RKO (cell line): ENCODE measurements at places on chromosomes 12 and 14.
A peak's percentile ranks its signal among the peaks of the same experiment; 100 is the strongest.

DNA sequence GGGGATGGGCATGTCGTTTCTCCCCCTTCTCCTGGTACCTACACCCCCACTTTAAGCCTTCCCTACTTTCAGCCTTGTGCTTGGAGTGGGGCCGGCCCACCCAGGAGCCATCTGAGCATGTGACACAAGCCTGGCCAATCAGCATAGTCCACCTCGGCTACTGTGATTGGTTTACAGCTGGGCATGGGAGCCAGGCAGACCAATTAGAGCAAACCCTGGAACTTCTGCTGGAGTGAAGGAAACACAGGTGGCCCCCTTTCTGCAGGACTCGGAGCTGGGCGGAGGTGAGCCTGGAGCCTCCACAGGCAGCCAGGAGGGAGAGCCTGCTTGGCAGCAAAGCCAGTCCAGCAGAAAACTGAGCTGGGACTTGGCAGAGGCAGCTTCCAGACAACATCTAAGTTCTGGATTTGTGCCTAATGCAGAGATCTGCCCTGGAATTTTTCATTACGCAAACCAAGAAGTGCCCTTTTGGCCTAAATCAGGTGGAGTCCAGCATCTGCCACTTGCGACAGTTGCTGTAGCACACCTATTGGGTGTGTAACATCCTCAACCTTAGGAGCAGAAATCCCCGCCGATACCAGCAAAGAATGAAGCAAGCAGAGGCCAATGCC lies 59.5 kb downstream of the SCARB1 start:
- peak; percentile 11 for DNase-seq

DNA sequence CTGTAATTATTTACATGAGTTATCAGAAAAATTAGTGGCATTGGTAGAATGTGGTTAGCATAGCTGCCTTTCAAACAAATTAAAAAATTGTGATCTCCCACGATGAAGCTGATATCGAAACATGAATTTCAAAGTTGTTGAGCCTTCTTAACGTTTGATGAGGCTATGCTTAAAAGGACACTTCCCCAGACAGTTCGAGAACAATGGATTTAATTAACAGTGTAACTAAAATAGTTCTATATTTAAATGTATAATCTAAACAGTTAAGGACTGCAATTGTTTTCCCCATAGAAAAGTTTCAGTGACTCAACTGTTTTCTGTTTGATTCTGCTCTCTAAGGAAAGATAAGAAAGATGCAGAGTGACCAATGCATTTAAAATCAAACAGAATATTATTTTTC lies 1.6 kb downstream of the CLEC2B start:
- no peak for DNase-seq

DNA sequence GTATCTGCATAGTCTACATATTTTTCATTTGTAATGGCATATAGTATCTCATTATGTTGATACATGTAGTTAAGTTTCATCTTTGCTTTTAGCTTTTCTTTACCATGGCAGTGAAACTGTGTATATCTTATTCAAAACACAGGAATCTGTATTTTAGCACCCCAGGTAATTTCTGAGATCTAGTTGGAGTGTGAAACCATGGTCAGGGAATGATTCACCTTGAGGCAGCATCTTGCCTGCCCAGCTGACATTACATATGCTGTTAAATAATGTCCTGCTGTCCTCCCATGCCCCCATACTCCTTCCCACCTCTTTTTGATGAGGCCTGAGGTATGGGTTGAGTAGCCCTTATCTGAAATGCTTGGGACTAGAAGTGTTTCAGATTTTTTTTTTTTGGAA lies 125.4 kb upstream of the ATF1 start:
- no peak for DNase-seq

- DNase-seq: no peak
Measured at GRCh38 chr12:75361408-75361807, 26.9 kb downstream of the GLIPR1L1 start.

DNA sequence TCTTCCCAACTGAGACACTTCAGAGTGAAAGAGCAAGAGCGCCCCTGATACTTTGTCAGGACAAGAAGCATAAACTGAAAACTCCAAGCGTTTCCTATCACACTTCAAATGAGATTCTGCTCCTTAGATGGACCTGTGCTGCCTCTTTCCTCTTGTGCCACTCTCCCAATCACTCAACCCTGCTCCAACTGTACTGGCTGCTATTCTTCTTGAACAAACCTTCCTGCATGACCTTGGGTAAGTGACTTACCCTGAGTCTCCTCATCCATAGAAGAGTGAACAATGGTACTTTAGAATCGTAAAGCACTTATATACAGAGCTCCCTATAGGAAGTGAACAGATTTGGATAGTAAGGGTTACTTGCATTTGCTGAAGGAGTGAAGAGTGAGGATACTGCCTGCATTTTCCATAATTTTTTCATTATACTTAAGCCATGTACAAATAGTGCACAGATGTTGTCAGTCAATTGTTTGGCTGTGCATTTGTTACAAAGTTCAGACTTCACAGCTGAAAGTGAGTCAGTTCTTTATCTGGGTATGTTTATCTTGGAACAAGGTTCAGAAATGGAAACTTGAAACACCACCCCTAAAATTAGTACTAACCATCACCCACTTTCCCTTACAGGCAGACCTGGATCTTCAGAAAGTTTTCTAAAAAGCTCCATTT lies 10.8 kb downstream of the MTERF2 start:
- no peak for DNase-seq

- no peak for DNase-seq
Measured at GRCh38 chr14:62462988-62463387, 582.3 kb downstream of the KCNH5 start.

DNA sequence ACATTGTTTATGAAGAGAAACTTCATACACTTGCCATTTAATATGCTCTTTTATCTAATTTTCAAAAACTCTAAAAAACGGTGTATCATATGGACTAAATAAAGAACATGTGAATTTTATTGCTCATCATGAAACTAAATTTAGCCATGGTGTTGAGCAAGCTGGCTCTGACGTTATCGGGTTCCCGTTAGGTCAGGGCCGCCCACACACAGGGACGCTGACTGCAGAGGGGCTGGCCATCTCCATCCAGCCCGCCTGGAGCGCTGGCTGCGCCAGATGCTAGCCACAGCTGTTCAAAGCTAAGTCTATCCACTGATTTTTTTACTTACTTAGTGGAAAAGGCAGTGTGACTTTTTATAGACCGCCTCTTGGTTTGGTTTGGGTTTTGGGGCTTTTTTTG lies 36.5 kb upstream of the DYNC1H1 start:
- DNase-seq: peak; percentile 78

- DNase-seq: no peak
Measured at GRCh38 chr14:48027115-48027514, 351.7 kb upstream of the MDGA2 start.

- peak; percentile 44 for DNase-seq
Measured at GRCh38 chr14:35808076-35808637, 938 bp downstream of the RALGAPA1 start.

DNA sequence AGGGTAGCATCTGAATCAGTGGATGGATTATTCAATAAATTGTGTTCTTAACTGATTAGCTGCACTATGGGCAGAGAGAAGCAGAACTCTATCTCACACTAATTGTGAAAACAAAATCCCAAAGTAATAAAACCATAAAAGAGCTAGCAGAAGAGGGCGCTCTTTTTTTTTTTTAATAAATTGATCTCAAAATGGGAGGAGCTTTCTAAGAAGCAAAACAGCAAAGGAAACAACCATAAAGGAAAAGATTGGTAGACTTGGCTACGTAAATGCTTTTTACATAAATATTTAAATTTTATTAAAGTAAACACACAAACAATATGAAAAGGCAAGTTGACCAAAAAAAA lies 1.5 kb upstream of the TM7SF3 start:
- peak; percentile 78 for DNase-seq

GRCh38 chr12:6088921-6089747 lies 35.3 kb downstream of the VWF start:
- peak; percentile 32 for DNase-seq

DNA sequence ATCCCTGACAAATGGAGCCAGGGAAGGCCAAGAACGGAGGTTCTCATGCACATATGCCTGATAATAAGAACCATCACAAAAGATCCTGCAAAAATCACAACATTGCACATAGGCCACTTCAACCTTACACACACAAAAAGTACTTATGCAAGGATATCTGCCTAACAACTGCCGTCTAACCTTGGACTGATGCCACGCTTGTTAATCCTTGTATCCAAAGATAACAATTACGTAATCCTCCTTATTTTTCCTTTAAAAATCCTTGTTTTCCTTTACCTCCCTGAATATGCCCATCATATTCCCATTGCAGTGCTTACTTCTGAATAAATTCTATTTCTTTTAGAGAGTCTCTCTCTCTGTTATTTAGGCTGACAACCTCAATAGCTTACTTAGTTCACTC lies 59.5 kb downstream of the TMEM116 start:
- DNase-seq: no peak

GRCh38 chr14:75612157-75612556 lies 33.7 kb downstream of the FLVCR2 start:
- DNase-seq: no peak

DNA sequence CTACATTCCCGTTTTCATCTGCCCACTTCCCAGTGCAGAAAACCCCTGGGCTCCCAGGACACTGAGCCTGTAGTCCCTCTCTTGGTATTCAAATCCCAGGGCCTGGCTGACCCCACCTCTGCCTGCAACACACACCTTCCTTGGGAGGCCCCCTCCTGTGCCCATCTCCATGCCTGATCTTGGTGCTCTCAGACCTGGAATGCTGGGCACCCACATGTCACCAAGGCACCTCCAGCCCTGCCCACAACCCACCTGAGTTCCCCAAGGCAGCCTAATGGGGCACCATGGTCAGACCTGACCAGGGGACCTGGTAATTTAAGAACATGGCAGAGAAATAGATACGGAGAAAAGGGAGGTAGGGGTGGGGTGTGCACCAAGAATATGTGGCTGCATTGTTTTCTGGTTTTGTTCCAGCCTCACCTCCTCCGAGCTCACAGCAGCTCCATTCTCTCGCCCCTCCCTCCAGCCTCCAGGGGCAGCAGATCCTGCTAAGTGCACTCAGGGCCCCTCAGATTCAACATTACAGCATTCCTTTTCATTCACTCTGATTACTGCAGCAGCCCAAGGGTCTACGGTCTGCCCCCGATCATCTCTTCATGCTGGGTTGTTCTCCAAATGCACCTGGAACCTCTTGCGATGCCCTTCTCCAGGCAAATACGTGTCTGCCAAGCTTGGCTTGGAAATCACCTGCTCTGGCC lies 9.2 kb upstream of the HSP90AA1 start:
- no peak for DNase-seq

DNA sequence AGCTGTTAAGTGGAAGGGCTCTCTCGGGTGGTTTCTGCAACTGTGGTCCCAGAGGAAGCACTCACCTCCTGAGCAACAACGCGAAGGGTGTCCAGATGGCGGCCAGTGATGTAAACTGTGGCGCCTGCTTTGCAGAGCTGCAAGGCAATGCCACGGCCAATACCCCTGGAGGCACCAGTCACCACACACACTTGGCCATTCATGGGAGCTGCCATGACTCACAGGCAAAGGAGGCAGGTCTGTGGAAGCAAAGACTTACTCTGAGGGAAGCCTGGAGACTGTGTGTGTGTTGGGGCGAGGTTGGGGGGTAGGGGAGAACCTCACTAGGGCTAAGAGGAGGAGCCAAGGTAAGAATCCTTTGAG lies 707 bp downstream of the DHRS1 start:
- DNase-seq: peak; percentile 92

DNA sequence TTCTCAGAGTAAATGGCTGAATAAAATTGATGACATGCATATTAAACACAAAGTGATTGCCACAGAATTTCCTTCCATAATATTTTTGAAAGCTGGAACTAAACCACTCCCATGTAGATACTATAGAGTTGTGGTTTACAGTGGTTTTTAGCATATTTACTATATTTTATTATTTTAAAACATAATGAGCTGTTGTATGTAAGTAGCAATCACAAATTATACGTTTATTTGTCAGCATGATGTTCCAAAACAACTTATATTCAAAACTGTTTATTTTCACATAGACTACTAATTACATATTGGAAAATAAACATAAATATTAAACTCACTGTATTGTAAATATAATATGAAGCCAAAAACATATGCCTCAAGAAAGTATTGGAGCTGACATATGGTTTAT lies 77.2 kb downstream of the NAV3 start:
- no peak for DNase-seq

- no peak for DNase-seq
Measured at GRCh38 chr14:89243286-89243685, 173.7 kb downstream of the FOXN3 start.

GRCh38 chr12:12399776-12400305 lies 43.0 kb downstream of the BORCS5 start:
- DNase-seq: no peak

DNA sequence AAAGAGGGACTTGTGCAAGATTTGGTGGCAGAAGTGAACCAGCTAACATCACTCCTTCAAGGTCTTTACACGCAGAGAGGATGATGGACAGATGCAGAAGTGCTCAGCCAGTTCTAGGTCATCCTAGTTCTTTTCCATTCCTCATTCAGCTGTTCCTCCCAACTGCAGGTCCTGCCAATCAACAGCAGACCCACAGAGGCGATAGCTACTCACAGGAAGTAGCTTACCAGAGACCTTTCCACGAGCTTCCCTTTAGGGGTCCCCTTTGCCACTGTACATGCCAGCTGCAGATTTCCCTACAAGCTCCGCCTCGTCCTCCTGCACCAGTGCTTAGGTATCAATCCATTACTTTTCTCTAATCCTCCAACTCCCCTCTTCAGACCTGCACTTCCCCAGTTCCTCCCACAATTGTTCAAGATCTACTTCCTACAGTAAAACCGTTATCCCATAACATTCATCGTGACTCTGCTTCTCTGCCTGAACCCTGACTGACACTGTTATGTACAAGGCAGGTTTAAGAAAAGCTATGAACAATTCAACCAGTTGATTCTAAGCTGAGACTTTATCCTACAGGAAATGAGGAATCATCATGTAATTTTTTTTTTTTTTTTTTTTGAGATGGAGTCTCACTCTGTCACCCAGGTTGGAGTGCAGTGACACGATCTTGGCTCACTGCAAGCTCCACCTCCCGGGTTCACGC lies 22.5 kb downstream of the RECQL start:
- no peak for DNase-seq

DNA sequence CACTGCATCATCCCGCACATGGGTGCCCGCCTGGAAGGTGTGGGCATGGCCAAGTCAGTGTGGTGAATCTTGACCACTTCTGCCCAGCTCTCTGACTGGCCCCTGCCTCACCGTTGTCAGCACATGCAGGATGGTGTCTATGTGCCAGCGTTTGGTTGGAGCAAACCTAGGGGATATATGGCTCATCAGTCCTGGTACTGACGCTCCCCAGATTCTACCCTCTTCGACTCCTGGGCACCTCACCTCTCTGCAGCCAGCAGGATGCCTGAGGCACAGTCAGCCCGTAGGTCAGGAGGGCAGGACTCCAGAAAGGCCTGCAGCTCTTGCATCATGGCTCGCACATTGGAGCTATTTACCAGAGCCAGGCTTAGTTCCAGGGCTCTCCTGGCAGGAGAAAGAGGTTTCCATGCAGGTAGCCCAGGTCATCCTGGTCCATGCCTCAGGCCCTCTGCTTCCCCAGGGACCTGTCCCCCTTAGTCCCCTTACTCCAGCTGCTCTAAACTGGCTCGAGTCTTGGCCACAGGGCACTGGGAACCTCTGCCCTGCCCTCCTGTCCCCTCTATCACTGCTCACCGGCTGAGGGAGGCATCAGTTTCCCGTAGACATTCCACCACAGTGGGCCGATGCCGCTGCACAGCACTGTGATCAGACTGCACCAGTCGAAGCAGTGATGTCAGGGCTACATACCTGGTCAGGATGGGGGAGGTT lies 4.0 kb downstream of the AP1G2 start:
- DNase-seq: no peak
